Adipocyte (in vitro differentiated cells): ENCODE measurements at places on chromosomes 11 and 22.

DNA sequence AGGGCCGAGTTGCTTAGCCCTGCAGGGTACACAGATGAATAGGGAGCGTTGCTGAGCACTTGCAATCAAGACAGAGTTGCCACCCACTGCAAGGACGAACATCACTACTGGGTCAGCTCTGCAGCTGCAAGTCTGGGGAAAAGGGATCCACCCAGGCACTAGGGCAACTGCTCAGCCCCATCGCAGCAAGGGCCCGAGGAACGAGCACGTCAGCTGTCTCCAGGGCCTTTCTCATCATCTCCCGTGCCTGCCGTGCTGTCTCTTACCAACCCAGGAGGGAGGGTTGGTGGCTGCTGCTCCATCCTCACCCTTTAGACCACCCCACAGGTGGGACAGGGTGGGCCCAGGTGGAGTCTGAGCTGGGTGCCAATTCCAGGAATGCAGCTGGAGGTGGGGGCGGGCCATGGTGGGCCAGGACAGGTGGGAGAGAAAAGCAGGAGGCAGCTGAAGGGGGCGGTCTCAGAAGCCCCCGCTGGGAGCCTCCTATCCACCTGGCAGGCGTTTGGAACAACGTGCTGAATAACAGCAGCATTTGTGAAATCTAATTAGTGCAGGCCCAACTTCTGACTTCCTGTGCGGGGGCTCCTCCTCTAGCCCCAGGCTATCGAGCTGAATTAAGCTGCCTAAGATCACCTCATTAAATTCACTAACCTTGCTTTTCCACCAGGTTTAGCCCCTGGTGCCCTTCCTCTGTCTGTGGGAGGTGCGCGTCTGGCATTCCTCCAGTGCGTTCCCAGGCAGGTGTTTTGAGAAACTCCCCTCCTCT is 252.5 kb downstream of the ST3GAL4 start:
- no peak for DNase-seq

- peak; percentile 77 for DNase-seq
Measured at GRCh38 chr11:118790357-118791110, 430 bp downstream of the DDX6 start.

DNA sequence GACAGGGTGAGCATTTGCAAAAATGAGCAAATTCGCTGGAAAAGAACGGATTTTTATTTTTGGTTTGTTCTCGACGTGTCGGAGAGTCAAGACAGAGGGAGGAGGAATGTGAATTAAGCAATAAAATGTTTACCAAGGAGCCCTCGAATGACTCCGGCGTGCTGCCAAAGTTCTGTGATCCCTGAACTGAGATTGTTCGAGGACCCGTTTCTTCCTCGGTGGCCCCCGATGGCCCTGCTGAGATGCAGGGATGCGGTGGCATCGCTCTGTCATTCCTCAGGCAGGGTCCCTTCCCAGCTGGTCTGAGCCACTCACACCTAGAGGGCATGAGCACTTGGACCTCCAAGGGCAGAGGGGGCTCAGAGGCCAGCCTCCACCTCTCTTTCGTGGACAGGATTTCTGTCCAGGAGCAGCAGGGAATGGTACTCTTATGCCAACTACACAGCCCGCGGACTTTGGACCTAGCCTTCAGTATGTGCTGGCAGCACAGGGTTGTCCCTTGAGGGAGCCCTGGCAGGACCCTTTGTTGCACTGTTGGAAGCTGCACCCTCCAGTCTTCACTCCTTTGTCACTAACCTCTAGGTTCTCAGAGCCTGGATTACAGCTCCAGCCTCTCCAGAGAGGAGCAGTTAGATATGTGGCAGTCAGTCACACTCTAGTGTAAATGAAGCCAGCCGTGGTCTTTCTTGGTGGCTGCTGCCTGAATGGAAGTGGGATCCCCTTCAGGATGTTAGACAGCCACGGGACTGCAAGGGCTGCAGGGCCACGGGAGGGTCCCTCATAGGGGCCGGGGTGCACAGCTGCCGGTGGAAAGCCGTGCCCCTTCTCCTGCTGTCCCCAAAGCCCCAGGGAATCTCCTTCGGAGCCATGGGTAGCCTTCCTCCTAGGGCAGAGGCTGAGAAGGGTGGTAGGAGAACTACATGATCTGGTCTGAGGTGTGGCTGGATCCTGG is 109.4 kb upstream of the ANO1 start:
- DNase-seq, result no peak

DNA sequence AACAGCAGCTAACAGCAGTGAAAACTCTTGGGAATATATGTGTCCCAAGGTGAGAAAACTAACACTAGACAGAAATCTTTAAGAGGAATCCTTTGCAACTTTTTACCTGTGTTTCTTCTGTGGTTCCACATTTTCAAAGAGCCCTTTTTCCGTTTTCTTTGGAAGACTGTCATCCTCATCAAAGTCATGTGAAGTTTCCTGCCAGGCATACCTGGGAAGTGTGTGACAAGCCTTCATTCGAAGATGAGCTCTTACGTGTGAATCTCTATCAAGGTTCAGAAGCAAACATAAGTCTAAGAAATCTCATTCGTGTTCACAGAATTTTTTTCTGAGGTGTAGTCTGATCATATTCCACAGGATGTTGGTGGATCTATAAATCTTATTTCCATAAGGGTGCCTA is 330.6 kb upstream of the MPPED2 start:
- no peak for DNase-seq

- DNase-seq, result no peak
Measured at GRCh38 chr22:20025401-20026203, 4.7 kb downstream of the TANGO2 start.

DNA sequence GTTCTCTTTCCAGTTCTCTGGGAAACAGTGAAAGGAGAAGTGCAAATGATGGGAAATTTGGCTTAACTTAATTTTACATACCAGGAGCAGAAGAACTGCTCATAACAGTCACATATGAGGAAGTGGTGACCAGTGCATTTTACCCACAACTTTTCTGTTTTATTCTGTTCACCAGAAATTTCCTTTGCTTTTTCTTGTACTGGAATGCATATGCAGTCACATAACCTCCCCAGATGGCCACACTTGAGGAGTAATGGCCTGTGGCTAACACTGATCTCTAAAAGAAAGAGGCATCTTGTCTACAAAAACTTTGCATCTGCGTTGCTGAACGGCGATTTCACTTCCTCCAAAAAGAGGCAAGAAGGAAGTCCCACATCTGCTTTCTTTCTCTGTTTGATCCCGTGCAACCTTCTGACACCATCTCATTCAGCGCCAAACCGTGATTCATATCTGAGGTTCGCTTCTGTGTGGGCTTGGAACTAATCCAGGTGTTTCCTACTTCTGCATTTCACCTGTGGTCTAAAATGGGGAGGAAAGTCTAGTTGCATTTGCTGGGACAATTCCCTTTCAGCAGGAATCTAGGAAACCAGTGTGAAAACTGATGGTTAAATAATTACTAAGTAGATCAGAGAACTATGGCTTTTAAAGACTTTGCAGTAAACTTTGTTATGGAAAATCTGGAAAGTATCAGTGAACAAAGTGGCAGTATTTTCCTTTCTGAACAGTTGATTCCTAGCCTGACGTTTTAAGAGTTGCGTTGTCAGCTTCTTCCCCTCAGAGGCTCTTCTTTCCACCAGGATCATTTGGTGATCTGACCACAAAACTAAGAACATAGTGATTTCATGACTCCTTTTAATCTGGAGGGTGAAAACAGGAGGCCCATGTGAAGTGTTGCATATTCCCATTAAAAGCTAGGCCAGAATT is 4.2 kb upstream of the MPEG1 start:
- peak; percentile 53 for DNase-seq

DNA sequence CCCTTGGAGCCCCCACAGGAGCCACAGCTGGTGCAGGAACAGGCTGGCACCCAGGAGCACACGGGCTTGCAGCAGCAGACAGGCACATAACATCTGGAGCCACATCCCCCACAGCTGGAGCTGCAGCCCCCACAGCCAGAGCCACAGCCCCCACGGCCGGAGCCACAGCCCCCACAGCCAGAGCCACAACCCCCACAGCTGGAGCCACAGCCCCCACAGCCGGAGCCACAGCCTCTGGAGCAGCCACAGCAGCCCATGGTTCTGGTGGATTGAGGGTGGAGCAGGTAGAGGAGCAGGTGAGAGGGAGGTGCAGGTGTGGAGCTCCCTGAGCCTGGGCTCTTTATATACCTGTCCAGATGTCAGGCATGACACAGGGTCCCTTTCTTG is at the start of gene KRTAP5-2:
Gene KRTAP5-2 (minus strand): TSS at position 301 of the 387 bp plus-strand sequence. CDS start 44 bp downstream, at position 257.
- no peak for DNase-seq

GRCh38 chr11:65362320-65362931 is 7.9 kb downstream of the TIGD3 start:
- DNase-seq, result no peak

DNA sequence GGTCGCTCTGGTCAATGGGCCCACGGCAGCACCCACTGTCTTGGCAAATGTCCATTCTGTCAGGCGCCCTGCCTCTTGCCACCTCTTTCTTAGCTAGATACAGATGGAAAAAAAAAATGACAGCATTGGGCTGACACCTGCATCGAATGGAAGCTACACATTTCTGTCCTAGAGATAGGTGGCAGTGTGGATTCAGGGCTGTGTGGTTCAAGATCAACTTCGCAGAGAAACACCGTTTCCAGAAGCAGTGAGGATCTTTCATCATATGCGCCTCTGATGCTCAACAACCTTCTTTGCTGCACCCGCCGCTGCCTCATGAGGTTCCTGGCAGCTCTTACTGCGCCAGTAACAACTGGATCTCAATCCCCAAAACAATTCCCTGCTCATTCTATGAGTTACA is 236.3 kb downstream of the KIRREL3 start:
- DNase-seq, result no peak

GRCh38 chr11:592501-592900 is 16.2 kb downstream of the PHRF1 start:
- no peak for DNase-seq

GRCh38 chr11:17513853-17514252 is 30.4 kb downstream of the USH1C start:
- DNase-seq, result no peak

- DNase-seq, result no peak
Measured at GRCh38 chr11:69598147-69598546, 42.8 kb upstream of the CCND1 start.

DNA sequence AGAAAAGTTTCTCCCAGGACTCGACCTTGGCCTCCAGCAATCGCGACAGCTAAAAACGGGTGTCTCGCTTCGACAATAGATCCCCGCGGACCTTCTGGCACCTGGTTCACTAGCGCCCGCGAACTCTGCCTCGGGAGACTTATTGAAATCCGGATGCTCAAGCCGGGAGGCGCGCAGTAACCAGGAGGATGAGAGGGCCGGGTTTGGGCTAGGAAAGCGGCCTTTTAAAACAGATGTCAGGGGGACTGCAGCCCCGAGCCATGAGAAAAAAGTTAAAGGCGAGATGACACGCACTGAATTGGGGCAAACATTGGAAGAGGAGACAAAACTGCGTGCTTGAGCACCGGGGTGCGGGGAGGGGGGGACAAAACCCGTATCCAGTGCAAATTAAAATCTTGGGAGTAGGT is 637 bp upstream of the ZBTB16 start:
- peak; percentile 43 for DNase-seq

GRCh38 chr11:111512296-111513239 is at the start of gene BTG4:
BTG4 (minus strand) TSS chr11:111512386; CDS start chr11:111498776, 13,610 bp downstream.
- DNase-seq, result no peak

GRCh38 chr11:68940651-68941323 is 37.1 kb downstream of the IGHMBP2 start:
- DNase-seq, result no peak

- peak; percentile 90 for DNase-seq
Measured at GRCh38 chr22:27113211-27113635, 455.8 kb downstream of the MIAT start.

DNA sequence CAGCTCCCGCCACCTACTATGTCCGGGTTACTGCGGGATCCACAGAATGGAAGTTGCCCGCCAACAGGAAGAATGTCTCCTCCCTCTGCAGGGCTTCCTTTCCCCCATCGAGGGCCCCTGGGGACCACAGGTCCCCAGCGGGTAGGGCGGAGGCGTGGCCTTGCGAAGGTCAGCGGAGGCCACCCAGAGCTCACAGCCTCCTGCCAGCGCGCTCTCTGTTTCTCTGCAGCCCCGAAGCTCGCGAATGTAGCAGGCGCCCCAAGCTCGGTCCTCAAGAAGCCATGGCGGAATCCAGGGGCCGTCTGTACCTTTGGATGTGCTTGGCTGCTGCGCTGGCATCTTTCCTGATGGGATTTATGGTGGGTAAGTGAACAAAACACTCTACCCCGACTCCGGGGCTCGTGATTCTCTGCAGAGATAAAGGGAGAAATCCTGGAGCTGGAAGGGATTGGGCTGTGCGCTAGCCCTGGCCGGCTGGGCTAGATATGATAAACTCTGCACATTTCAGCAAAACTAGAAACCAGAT is at the start of gene NAALAD2:
Gene NAALAD2 (plus strand): TSS at position 186 of the 526 bp plus-strand sequence. CDS start 96 bp downstream, at position 282.
- peak; percentile 68 for DNase-seq

- peak; percentile 32 for DNase-seq
Measured at GRCh38 chr22:46830841-46831240, 68.4 kb downstream of the TBC1D22A start.

GRCh38 chr22:17057959-17058814 is 26.6 kb upstream of the IL17RA start:
- peak; percentile 88 for DNase-seq

GRCh38 chr22:43078522-43078921 is 10.7 kb downstream of the TTLL1 start:
- no peak for DNase-seq

DNA sequence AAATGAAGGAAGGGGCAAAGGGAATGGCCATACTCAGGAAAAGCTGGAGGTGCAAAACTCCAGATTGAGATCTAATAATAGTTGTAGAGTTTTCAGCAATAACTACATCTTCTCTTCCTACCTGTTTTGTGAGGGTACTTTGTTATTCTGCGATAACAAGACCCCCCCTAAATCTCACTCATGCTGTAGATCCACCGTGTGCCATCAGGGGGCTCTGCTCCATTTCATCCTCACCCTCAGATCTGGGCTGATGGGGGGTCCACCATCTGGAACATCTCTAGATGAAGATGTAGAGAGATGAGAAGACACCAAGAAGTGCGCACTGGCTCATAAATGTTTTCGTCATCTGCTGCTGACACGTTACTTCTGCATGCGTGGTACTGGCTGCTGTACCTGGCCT is 135.9 kb upstream of the KIRREL3 start:
- DNase-seq, result no peak

GRCh38 chr11:44632466-44633123 is 67.1 kb downstream of the CD82 start:
- DNase-seq, result no peak
